ENCODE measurements at places on chromosomes 11 and 22.

DNA sequence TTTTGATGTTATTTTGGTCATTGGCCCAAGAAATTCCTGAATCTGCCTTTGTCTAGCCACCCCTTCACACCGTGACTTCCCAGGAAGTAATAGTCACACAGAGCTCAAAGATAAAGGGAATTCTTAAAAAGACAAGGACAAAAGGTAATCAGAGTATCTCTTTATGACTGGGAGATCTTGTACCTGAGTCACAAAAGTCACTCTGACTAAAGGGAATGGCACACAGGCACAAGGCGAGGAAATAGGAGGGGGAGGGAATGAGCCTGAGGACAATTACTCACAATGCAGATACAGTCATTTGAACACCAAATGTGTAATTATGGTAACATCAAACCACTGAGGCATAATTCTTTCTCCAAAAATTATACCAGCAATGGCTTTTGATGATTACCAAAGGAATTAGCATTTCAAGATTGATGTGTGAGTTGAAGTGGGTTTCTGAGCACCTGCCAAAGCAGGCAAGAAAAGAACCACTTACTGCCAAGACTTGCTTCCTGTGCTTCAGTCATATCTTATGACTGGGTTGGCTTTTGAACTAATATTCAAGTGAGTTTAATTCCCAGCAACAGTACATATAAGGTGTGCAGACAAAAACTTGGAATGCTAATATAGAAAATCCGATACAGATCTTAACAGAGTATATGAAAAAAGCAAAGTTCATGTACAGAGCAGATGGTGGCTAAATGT lies 856.4 kb downstream of the LRRC4C start:
- DNase-seq, result no peak

DNA sequence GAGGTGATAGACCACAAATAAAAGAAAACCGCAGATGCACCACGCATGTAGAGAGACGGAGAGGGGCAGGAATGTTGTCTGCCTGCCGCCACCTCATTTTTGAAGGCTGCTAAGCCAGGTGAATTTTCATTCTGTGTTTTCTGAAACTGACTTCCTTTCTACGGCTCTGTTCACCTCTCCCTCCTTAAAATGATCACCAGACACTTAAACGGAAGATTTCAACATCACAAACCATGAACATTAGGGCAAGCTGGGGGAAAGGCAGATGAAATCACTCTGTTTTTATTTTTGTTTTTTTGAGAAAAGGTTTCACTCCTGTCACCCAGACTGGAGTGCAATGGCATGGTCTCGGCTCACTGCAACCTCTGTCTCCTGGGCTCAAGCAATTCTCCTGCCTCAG lies 232.4 kb downstream of the MIAT start:
- DNase-seq, result no peak

DNA sequence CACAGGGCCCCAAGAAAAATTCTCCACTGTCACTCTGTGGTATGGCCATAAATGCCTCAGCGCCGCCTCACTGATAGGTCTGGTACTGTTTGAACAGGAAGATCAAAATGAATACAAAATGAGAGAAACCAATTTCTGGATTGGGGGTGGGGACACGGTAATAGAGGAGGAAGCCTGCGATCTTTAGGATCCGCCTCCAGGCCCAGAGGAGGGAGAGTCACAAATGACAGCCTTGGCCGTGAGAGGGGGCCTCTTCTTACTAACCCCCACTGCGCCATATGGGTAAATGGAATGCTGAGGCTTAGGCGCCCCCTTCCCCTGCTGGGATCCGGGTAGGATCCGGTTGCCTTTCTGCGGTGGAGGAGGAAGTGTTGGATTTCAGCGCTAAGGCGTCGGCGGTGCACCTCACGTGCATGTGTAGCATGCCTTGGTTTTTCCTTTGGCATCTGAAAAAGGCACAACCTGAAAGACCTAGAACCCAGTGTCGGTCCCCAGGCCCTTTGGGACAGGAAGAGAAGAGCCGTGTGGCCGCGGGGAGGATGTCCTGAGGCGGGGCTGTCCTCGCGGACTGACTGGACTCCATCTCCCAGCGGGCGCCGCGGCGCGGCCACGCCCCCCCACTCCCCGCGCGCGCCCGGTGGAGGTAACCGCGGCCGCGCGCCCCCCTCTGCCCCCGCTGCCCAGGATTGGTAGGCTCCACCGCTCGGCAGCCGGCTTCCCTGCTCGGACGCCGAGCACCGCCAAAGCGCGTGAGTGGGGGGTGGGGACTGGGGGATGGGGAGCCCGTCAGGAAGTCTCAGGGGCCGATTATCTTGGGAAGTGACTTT lies 718 bp upstream of the MADD start:
- DNase-seq, result peak; percentile 88

- DNase-seq, result no peak
These were observed 17.2 kb downstream of the KIAA0930 start for GRCh38 chr22:45223304-45224117.

DNA sequence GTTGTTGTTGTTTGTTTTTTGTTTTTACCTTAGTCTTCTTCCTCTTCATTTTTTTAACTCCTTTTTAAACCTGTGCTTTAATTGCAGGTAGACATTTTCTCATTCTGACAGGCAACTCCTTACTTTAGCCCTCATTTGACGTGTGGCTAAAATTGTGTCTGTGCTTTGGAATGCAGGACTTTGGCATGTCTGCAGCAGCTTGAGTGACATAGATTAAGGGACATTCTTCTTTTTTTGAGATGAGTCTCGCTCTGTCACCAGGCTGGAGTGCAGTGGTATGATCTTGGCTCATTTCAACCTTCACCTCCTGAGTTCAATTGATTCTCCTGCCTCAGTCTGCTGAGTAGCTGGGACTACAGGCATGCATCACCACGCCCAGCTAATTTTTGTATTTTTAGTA lies 100.8 kb downstream of the FAT3 start:
- no peak for DNase-seq

DNA sequence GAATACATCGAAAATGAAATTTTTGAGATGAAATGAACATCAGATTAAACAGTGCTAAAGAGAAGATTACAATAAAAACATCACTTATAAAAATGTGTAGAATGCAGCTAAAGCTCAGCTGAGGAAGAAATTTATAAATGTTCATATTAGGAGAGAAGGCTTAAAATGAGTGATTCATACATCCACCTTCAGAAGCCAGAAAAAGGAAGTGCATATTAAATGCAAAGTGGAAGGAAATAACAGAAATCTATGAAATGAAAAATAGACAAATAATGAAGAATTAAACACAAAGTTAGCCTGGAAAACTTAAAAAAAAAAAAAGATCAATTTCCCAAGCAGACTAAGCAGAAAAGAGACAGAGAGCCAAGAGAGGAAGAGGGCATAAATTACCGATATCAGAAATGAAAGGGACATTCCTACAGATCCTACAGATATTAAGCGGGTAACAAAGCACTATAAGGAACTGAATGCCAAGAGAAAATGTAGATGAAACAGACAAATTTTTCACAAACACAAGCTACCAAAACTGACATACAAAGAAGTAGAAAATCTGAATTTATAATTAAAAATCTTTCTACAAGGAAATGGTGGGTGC lies 7.2 kb upstream of the MOB2 start:
- DNase-seq, result no peak

- no peak for DNase-seq
These were observed 27.2 kb downstream of the CERK start for GRCh38 chr22:46710806-46711205.

GRCh38 chr22:20450551-20450906 lies 12.9 kb upstream of the SCARF2 start:
- DNase-seq, result no peak

GRCh38 chr11:1473011-1473628 lies 13.5 kb downstream of the MOB2 start:
- no peak for DNase-seq

DNA sequence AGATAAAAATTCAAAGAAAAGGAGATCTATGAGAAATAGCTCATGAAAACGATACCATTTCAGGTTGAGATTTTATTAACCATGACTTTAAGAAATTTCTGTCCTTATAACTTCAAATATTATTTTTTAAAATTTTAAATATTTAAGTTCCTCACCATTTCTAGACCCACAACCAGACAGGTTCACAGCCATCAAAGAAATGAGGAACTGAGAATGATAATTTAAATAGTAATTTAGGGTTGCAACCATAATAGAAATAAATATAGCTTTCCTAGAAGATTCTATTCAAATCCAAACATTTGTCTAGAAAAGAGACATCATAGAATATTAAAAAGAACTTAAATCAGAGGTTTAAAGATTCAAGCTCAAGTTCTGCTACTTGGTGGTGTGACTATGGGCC lies 5.9 kb upstream of the VWA5A start:
- DNase-seq, result no peak

DNA sequence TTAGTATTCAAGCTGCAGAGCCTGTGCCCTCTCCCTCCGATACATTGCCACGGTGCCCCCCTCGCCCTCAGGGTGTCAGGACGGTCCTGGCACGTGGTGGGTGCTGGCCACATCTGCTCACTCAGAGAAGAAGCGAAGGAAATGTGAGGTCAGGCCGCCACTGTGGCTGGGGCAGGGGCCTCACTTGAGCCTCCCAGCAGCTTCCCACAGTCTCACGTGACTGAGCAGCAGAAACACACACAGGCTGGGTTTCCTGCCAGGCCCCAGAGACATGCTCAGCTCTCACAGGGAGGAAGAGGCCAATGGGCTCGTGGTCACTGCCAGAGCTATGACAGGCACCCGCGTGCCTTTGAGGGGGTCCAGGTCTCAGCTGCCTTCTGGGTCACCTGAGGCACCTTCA lies 37.9 kb upstream of the PRR5 start:
- no peak for DNase-seq

DNA sequence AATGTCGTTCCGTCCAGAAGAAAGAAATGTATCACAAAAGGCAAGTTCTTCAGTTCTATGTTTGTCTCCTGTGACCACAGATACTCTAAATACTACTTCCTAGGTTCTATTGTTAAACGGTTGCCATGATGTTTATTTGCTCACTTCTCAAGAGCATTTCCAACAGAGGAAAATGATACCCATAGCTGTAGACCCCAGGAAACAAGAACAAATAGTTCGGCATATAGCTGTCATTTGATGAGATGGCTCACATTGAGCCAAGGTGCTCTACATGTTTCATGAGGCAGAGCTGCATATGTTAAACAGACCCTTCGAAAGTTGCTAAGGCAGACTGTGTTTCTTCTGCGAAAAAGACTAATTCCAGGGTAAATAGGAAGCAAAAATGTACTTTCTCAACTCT lies 15.4 kb upstream of the ANGPTL5 start:
- no peak for DNase-seq

DNA sequence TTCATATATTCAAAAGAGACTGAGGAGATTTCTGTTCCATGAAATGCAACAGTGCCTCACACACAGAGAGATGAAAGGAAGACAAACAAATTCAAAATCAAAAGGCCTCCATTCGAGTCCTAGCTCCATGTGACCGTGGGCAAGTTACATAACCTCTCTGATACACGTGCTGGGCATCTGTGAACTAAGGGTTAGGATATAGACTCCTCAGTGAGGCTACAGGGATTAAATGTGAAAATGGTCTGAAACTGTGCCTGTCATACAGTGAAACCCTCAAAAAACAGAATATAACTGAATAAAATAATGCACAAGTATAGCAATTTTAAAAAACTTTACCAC lies 111.8 kb upstream of the MTMR2 start:
- no peak for DNase-seq

DNA sequence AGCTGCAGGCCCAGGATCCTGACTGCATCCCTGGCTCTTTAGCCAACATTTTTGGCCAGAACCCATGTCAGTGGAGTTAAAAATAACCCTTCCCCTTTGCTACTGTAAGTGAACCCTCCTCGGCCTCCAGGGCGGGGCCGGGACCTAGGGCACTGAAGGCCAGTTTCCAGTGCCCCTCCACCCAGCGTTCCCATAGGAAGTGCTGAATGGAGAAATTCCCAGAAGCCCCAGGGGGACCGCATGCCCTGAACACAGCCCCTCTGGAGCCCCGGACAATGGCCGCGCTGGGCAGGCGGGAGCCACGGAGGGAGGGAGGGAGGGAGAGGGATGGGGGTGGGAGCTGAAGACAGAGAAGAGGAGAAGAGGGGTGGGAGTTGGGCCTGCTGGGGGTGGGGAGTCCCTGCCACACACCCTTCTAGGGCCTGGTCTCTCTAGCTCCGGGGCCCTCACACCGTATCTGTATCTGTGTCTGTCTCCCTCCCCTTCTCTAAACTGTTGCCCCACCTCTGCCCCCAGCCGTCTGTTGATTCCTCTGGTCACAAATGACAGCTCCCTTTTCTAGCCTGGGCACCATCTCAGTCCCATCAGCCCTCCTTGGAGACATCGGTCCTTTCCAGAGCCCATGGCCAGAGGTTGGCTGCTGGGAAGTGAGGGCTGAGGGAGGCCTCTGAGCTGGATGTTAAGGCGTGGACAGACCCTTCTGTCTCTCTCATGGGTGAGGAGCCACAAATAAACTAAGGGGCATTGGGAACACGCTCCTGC lies 10.9 kb downstream of the PDGFB start:
- no peak for DNase-seq

GRCh38 chr22:19579880-19580279 lies 55.7 kb upstream of the CLDN5 start:
- DNase-seq, result no peak

DNA sequence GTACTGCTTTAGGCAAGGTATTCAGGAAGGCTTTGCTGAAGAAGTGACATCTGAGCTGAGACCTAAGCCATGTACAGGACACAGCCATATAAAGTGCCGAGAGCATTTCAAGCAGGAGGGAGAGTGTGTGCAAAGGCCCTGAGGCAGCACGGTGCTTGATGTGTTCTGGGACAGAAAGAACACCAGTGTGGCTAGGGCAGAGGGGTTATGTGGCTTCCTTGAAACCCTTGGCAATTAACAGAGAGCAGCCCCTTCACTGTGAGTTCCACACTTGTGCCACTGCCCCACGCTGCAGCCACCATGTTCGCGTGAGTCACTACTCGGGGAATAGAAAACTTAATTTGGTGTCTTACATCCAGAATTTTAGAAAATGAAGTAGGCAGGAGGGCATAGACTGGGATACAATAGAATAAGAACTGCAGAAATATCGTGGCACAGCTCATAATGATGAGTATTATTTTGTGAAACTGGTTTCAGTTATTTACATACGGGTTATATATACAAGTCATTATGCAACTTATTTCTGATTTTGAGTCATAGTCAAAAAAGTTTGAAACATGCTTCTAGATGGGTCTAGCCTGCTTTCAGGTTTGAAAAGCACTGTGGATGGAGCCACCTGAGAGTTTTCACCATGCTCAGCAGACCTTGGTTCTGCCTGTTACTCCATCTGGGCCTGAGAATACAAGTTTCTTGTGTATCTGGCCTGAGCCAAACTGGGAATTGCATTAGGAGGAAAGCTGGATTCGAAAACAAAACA lies 11.8 kb downstream of the IL10RA start:
- no peak for DNase-seq

- peak; percentile 42 for DNase-seq
These were observed 209.7 kb upstream of the ARHGAP20 start for GRCh38 chr11:110921742-110922521.

Data from urinary bladder (tissue), 4 donors.